ENCODE measurements at places on chromosomes 2 and 18.
A peak's percentile ranks its signal among the peaks of the same experiment; 100 is the strongest.

- no peak for DNase-seq
Observed at GRCh38 chr2:25938345-25938744, 44.0 kb downstream of the KIF3C start.

DNA sequence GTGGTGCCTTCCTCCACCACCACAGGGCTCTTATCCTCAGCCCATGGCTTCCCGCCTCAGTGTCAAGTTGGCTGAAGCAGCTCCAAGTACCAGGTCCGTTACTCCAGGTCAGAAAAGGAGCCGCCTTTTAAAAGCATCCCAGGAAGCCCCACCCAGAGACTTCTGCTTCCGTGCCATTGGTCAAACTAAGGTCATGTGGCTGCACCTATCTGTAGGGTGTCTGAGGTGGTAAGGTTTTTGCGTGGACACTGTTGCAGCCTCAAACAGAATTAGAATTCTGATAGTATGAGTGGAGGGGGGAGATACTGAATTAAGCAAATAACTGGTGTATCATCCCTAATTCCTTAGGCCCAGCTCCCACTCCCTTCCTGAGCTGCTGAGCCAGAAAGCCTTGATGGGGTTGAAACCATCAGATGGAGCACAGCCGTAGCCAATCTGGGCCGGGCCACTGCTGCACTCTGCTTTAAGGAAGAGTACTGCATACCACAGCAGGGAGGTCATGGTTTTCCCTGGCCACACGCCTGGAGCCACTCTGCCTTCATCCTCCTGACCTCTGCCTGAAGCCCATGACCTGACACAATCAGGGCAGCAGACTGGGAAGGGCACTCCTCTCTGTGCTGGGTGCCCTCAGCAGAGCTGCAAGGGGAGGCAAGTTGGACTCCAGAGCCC lies 8.4 kb downstream of the TMEM247 start:
- no peak for DNase-seq

DNA sequence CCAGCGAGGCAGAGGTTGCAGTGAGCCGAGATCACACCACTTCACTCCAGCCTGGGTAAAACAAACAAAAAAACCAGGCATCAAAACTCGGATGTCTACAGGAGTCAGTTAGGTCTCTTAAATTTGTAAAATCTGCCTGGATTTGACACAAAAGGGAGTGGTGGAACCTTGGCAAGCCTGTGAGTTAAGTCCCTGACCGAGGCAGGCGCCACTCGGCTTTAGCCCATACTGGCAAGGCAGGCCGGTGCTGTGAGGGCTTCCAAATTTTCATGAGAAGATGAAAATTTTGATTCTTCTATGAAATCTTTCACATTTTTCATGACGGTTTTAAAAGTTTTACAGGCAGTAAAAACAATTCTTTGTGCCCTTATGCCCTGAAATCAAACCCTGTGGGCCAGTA lies 165.8 kb downstream of the FMNL2 start:
- no peak for DNase-seq

DNA sequence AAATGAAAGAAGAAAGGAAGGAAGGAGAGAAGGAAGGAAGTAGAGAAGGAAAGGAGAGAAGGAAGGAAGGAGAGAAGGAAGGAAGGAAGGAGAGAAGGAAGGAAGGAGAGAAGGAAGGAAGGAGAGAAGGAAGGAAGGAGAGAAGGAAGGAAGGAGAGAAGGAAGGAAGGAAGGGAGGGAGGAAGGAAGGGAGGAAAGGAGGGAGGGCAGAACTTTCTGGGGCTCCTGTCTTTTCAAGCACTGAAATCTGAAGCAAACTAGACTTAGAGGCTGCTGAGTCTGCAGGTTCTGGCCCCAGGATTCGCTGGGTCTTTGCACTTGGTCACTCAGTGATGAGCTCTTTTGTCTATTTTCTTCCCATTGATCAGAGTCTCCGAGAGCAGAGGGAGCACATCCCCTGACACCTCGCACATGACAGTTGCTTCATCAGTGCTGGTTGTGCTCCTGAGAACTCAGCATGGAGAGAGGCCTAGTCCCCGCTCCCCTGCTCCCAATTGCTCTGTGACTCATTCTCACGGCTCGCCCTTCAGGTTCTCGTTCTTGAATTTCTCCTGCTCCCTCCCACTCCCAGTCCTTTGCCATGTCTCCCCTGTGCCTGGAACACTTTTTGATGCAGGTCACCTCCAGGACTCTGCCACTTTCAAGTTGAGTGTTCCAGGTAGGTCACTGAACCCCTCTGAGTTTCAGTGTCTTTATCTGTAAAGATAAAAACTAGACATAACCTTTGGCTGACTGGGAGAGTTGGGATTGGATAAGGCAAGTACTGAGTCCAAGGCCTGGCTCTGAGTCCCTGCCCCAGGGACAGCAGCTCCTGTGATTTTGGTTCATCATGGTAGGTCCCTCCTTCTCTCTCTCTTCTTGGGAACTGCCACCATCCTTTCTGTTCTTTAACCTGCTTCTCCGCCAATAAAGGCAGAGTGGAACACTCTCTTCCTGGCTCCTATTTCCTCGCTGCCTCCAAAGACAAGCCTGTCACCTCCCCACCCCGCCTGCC lies 55.2 kb downstream of the TNP1 start:
- DNase-seq, result no peak

DNA sequence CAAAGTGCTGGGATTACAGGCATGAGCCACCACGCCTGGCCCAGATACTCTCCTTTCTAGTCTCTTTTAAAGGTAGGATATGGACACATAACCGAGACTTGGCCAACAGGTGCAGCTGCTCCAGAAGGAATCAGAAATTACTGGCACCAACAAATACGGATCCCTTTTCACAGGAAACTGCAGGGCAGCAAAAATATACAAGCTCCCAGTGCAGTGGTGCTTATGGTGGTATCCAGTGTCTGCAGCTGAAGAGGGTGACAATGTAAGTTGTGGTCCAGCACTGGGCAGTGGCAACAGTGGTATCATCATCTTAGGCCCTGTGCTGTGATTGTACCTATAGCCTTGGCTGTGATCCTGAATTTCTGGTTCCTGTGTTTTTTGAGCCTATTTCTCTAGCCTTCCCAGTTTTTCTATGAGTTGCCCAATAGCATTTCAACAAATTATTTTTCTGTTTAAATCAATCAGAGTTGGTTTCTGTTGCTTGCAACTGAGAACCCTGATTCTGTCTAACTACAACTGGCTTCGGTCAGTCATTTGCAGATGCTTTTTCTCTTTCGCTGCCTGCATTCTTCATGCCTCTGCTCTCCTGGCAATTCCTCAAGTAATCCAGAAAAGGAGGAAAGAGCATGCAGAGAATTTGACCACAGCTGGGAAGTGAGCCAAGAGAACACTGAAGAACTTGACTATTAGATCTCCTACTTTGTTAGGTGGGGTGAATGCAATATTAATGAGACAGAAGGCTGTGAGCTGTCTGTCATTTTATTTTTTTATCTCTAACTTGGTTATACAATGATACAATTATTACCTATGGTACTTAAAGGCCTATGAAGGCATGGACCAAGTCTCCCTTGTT lies 30.8 kb upstream of the EML4 start:
- no peak for DNase-seq

- no peak for DNase-seq
Observed at GRCh38 chr2:58620896-58621295, 379.8 kb upstream of the FANCL start.

DNA sequence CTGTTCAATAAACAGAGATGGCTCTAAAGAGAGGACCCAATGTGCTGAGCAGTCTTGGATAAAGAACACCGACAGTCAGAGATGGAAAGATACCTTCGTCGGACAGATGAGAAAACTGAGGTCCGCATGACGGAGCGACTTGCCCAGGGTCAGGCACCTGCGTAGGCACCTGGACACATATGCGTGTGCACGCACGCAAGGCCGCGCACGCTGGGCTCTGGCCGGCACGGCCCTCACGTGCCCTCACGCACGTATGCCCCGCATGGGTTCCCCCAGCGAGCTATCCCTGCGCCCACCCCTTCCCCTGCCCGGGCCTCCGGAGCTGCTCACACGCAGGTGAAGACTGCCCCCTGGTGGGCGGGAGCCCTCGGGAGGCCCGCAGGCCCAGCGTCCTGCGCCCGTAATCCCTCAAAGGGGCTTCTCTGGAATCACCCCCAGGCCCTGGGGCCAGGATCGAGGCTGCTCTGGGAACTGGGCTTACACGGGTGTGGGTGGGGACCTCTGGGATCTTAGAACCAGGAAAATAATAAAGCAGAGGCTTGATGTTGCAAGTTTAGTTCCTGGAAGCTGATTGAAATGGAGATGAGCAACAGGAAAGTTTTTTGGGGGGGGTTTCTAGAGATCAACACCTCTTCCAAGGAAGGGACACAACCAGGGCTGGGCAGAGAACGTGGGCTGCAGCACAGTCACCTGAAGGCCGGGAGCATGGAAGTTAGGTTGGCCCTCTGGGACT lies 246.3 kb downstream of the TNS1 start:
- DNase-seq, result peak; percentile 66

DNA sequence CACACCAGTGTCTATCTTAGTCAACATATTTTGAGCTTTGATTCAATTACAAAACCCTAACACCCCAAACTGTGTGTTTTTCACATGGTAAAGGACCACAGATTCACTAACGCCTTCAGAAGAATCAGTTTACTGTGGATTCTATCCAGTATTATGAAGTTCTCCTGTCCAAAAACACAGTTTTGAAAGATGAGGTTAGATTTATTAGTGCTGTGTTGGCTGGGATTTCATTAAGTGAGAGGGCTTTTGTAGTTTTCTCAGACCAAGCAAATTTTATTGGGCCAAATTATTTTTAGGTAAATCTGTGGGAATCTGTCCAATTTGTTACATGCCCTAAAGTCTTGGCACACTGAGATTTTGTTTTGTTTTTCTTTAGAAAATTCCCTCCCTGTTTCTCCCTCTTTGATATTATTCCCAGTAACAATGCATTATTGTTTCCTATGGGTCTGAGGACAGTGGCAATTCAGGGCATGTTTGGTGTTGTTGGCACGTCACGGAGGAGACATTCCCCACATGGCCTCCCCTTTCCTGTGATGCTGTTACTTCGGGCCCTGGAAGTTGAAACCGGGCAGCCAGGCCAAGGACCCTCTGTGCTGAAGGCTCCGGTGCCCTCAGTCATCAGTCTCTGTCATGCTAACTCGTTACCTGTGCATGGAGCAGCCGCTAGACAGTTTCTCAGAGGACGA lies 87.5 kb upstream of the ALKAL2 start:
- no peak for DNase-seq

Data from stimulated activated CD4-positive, alpha-beta T cell treated with anti-CD3 and anti-CD28 coated beads, Interleukin-15, amount 100 ng/mL, for 1 hour (primary cell).